ENCODE measurements at places on chromosomes 7 and 10.

GRCh38 chr10:3526727-3527501, 258.1 kb downstream of the KLF6 start:
- DNase-seq, result no peak

DNA sequence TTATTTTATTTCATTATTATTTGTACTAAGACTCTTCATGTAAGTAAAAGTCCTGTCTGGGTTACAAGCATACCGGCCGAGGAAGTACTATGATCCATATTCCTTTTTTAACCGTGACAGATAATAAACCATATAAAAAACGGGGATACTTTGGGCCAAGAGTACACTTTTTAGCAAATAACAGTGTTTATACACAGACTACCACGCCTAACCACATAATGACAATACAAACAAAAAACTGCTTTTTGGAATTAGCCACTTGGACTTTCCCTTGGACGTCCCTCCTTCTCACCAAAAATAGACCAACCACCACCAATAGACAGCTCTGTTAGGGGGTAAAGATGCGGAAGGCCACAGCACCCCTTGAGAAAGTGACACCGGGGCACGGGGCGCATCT, 800 bp downstream of the MINDY3 start:
- DNase-seq, result no peak

GRCh38 chr7:128910569-128910945, at the start of gene KCP:
Gene KCP, minus strand, starts transcription at chr7:128910709. Its CDS starts 33 bp downstream, at chr7:128910676.
- no peak for DNase-seq

- DNase-seq, result no peak
Observed at GRCh38 chr7:40587419-40587818, 452.6 kb downstream of the SUGCT start.

GRCh38 chr10:79203833-79204232, 135.1 kb downstream of the ZMIZ1 start:
- no peak for DNase-seq

GRCh38 chr7:152572101-152572500, 103.8 kb downstream of the XRCC2 start:
- DNase-seq, result no peak

DNA sequence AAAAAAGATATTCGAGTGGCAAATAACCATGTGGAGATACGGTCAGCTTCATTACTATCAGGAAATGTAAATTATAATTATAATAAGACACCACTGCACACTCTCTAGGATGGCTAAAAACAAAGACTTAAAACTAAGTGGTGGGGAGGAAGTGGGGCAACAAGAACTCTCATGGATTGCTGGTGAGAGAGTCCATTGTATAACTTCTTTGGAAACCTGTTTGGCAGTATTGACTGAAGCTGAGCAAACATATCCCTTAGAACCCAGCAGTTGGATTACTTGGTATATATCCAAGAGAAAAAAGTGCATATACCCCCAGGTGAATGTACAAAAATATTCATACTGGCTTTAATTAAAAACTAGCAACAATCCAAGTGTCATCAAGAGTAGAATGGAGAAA, 133.7 kb upstream of the CTBP2 start:
- no peak for DNase-seq

GRCh38 chr7:112076324-112076723, 129.9 kb downstream of the DOCK4 start:
- no peak for DNase-seq

DNA sequence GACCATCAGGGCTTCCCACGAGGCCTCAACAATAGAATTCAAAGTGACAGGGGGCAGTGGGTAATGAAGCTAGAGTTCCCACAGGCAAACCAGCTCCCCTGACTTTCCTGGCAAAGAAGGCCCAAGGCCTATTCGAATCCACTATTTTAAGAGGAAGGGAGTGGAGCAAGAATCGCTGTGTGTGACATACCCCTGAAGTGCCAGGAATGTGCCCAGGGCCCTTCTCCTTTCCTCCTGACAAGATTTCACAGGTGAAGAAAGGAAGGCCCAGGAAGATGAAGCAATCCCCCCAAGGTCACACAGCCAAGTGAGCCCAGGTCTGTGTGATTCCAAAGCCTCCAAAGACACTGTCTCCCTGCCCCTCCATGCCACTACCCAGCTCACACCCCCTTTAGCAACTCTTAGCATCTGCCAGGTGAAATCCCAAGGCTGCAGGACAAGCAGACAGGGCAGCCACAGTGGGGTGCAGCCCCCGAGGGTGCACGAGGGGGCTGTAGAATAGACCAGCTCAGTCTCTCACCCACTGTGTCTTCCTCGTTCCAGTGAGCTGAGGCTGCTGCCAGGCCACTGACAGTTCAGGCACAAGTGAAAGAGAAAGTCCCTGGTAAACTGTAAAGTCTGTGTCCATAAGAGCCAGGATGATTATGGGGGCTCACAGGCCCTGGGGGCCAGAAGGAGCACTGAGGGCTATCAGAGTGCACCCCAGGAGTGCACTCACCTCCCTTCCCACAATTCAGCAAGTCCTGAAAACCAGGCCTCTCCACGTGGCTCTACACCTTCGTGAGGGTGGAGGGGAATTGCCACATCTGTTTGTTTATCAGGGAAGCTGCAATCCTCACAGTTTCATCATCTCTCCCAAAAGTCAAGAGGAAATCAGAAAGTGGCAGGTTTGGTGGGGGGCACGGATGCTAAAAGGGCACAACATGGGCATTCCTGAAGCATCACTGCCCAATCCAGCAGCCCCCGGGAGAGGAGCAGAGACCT, 70.8 kb upstream of the ZMIZ1 start:
- no peak for DNase-seq

DNA sequence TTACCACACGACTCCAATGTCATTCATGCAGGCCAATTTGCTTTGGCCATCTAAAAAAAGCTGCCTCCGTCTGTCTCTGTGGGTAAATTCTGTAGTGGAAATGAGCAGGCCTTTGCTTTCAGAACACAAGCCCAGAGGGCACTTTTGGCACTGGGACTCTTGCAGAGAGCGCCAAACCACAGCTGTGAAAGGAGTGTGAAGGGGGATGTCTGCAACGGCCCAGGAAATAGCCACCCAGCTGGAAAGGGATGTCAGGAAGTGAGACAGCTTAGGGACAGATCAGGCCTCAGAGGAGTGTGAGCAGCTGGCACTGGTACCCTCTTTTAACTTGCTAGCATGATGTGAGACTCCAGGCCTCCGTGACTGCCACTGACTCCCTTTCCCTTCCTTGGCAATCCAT, 152.4 kb downstream of the DKK1 start:
- DNase-seq, result no peak

- DNase-seq, result no peak
Observed at GRCh38 chr7:6269527-6269926, 2.9 kb downstream of the CYTH3 start.

DNA sequence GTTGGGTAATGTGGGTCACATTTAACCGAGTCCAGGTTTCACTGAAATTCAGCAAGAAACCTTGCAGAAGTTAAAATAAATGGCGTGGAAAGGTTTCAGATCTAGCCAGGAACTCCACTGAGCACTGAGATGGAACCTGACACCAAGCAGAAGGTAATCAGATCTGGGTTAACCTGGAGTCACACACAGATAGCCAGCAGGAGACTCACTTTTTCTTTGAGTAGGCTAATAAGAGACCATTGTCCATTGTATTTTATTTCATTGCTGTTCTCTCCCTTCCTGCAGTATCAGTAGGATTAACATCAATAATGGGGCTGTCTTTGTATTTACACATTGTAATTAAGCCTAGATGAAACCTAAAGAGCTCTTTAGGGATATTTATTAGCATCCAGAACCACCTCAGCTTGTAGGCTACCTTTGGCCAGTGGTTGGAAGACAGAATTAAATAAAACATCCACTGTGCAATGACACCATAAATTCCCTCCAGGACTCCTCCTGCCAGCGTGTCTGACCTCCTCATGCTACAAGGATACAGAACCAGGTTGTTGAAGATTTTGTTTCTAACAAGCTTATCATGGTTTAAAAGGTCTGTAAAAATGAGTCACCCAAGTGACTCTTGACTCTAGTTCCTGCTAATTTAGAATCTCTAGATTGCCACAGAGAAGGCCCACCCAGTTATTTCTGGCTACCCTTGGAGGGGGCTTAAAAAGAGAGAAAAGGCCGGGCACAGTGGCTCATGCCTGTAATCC, 151.1 kb downstream of the SORCS1 start:
- DNase-seq, result no peak

DNA sequence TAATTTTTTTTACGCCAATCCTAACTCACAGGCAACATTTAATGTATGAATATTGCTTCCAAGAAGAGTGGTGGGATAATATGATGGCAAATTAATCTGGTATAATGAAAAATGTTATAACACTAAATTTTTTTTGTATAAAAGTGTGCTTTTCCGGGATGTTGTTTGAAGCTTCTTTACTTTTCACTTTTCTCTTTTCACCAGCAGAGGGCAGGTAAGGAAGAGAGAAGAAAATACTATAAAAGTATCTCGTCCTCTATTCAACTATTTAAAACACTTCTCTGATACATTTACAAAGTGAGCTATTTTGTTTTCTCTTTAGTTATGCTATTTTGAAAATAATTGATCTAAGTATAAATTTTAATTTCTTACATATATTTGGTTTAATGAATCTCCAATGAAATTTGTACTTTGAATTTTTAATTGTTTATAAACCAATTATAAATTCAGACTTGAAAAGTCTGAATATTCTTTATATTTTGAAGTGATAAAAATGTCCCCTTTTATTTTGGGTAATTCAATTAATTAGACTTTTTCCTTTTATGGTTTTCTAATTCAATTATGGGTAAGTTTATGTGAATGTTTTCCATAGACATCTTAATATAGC, 20.7 kb upstream of the CFTR start:
- no peak for DNase-seq

GRCh38 chr7:18064242-18064838, 36.7 kb upstream of the PRPS1L1 start:
- no peak for DNase-seq

- DNase-seq, result no peak
Observed at GRCh38 chr10:74917481-74918077, 91.2 kb downstream of the KAT6B start.

- DNase-seq, result no peak
Observed at GRCh38 chr7:51034521-51035264, 252.0 kb upstream of the GRB10 start.

DNA sequence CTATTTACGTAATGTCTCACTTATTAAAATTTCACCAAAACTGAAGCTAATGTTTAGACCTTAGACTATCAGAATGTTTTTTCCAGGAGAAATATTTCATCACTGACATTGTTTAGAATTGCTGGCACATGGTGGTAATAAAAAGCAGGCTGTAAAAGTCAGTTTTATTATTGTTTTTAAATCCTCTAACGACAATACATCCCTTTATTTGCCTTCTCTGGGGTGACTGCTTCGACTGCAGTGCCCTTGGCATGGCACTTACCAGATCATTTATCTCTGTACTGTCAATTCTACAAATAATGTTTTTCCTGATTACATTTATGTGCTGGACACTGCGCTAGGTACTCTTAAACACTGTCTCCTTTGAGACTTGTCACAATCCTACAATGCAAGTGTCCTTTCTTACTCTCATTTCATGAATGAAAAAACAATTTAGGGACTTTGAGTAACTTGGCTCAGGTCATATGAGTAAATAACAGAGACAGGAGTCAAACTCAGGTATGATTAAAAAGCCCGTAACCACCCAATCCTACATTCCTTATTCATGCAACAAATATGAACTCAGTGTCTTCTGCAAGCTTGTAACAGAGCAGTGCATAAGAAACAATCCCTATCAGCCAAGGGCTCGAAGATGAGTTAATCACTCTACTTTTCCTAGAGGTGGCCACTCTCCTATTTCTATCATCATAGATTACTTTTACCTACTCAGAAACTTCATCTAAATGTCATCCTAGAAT, 5.6 kb upstream of the ING3 start:
- no peak for DNase-seq

DNA sequence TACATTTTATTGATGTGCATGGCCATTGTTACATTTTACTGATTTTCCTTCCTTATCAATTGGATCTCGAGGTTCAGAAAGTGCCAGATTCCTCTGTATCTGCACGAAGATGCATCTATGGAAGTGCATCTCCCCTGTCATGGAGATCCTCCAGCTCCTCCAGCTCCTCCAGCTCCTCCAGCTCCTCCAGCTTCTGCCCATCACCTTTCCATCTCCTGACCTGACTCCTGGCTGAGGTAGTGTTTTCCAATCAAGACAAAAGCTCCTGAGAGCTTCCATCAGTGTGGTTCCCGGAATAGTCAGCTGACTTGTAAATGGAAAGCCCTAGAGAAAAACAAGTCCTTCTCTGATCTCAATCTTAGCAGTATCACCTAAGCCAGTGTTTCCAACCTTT, 90.8 kb upstream of the KLF6 start:
- no peak for DNase-seq

- DNase-seq, result no peak
Observed at GRCh38 chr10:104036069-104036384, 49.7 kb downstream of the COL17A1 start.

- no peak for DNase-seq
Observed at GRCh38 chr10:72133517-72133916, 45.2 kb upstream of the SPOCK2 start.
